ENCODE measurements at places on chromosomes 3 and 15. TPM values are rescaled to one million over a fixed set of nuclear protein-coding genes. Genes with fewer than 3 reads are reported as not detected.
A peak's percentile ranks its signal among the peaks of the same experiment; 100 is the strongest.

DNA sequence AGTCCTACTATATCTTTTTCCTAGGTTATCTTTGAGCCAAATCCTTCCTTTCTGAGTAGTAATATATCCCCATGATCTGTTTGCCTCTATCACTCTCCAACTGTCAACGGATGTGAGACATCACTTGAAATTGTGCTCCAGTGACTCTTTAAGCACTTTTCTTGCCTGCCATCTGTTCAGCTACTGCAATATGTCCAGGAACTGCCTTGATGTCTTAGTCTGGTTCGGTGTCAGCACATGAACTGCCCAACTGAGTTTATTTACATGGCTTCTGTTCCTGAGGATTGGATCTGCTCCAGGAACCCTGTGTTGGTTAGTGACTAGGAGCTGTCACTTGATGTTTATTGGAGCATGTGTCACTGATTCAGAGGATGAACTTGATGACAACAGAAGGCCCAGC, 116.5 kb downstream of the SLC9A9 start:
- no peaks in the 10 kb centered on the region for H3K4me1 ChIP-seq
- no peaks in the 10 kb centered on the region for H3K36me3 ChIP-seq
- H3K27me3 ChIP-seq, result no peaks in the 10 kb centered on the region
- H3K4me3 ChIP-seq, result no peak overlapping the region

DNA sequence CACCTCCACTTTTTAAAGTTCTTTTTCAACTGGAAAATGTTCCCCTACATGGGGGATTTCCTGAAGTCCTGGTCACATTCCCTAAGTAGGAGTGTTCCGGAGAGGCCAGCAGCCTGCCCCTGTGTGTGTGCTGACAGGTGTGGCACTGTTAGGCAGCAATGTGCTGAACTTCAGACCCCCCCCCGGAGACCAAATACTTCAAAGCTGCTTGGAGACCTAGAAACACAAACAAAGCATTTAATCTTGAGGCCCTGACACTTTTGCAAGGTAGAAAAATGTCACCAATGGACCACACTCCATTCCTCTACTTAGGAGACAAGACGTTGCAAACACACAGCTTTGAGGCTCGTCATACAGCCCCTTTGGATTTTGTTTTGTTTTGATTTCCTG, 259.6 kb upstream of the CTNNB1 start:
- peak overlapping the region; percentile 62 for H3K27ac ChIP-seq
- DNase-seq, result no peak
- H3K27me3 ChIP-seq, result no peaks in the 10 kb centered on the region

DNA sequence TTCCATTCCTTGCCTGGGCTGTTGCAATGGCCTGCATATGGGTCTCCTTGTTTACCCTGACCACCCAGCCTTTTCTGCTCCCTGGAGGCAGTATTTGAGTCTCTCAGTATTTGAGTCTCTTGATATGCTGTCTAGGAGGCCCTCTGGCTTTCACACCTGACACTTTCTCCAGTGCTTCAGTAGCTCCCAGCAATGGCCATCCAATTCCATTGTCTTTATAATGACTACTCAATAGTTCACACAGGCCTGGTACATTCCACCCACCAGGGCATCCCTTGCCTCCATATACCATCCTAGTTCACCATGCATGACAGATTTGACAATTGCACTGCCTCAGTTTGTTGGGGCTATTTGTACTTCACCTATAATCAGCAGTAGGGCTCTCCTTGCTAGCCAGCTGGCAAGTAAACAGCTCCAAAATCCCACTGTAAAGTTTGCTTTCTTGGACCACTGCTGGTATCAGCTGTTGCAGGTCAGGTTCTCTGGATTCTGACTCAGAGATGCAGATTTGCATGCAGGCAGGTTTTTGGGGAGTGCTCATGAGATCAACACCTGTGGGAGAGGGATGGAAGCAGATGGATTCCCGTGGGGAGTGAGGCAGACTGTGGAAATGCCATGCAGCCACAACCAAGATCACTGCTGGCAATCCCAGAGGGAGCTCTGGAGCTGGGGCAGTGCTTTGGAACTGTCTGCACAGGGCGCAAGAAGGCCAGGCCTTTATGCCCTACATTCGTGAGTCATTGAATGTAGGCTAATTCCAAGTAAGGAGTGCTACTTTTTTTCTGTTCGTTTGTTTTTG, 19.1 kb upstream of the XIRP1 start:
- no peak overlapping the region for H3K4me3 ChIP-seq
- H3K27ac ChIP-seq, result no peak overlapping the region
- no peaks in the 10 kb centered on the region for H3K36me3 ChIP-seq
- H3K4me1 ChIP-seq, result no peaks in the 10 kb centered on the region
- H3K27me3 ChIP-seq, result no peaks in the 10 kb centered on the region

DNA sequence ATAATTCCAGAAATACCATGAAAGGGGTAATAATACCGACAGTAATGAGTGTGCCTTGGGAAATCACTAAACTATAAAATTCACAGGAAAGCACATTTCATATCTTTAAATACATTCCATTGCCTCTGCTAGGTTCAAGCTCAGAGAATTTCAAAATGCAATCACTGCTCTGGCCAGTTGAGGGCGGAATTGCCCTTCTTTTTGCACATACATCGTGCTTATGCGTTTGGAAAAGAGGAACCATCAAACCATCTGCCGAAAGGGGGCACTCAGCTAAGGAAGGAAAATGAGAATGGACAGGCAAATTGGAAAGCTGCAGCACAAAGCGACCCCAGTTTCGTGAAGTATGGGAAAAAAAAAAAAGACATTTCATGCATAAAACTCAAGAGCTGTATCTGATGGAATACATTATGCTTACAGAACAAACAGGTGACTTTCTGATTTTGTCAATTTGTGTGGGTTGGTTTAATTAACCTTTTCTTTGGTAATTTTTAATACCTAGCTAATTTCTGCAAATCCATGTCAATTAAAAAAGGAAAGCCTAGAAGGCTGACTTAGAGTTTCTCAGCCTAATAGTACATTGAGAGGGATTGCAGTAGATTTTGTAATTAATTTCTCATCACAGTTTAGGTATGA, 61.4 kb downstream of the TUSC7 start:
- peak; percentile 69 for DNase-seq
- H3K27ac ChIP-seq, result no peak overlapping the region
- H3K27me3 ChIP-seq, result no peaks in the 10 kb centered on the region

DNA sequence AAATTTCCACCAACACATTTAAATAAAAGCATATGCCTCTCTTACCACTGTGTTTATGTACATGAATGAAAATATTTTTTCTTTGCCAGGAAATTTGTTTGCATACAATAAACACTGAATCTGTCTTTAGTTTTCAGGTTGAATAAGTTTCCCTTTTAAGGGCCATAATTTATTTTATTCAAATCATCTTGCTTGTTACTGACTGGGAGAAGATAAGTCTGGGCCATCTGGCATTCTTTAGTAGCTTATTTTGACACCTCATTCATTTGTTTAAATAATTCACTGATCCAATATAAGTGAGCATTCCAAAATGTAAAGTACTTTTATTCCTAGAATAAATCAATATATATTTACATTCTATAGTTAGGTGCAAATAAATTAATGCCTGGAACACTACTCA, 1001.3 kb downstream of the PLOD2 start:
- no peaks in the 10 kb centered on the region for H3K4me1 ChIP-seq
- no peak overlapping the region for H3K4me3 ChIP-seq
- no peaks in the 10 kb centered on the region for H3K27me3 ChIP-seq
- DNase-seq, result no peak
- no peaks in the 10 kb centered on the region for H3K36me3 ChIP-seq
- no peak overlapping the region for H3K27ac ChIP-seq

DNA sequence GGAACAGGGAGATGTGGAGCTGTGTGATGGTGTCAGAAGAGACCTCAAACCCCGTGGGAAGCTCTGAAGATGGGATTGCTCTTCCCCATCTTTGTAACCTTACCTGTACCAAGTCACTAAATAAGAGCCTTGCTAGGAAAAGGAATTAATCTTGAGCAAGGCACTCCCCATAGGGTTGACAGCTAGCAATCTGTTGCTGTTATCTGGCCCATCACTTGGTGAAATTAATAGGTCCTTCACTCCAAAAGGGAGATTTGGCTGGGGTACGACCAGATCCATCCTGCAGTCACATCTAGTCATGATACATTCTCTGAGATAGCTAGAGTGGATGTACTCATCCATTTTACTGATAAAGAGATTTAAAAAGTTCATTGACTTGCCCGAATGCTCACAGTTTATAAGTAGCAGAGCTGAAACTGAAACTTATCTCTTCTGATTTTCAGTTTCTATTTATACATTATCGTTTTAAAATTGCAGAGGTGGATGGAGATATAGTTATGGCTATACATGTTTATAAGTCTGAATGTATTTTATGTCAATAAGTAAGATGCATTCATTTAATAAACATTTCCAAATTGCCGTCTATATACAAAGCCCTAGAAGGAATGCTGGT, 299.1 kb upstream of the MCTP2 start:
- no peak for DNase-seq
- no peaks in the 10 kb centered on the region for H3K4me1 ChIP-seq
- H3K36me3 ChIP-seq, result no peaks in the 10 kb centered on the region
- H3K4me3 ChIP-seq, result no peak overlapping the region

The CEP97 gene
- 6.5 TPM for total RNA-seq

The NIPA2 gene
- 28.1 TPM for total RNA-seq

The KIF7 gene
- 2.9 TPM for total RNA-seq
